Motor neuron (in vitro differentiated cells): ENCODE measurements at places on chromosomes 12 and 14. TPM values are rescaled to one million over a fixed set of nuclear protein-coding genes. Genes with fewer than 3 reads are reported as not detected.

CLEC14A gene
- 0.16 TPM in 1 of 2 replicates, not detected in the other for total RNA-seq

ALDH2 gene
- total RNA-seq: 24.3 and 27.2 TPM in 2 replicates

LYZ gene
- 0.93 TPM in 1 of 2 replicates, not detected in the other for total RNA-seq

DPY19L2 gene
- total RNA-seq: 22.8 and 27.1 TPM in 2 replicates

DNA sequence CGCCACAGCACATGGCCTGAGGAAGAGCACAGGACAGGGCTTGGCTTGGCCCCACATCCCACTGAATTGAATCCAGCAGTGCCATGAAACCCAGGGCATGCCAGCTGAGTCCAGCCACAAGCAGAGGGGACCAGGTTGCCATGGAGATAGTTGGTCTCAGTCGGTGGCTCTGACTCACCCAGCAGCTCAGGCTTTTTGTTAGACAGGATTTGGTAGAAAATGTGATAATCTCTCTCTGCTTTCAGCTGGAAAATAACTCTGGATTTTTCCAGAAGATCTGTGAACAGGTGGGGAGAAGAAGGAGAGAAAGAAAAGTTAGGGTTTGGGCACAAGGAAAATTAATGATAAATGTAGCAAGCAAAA lies 4.8 kb downstream of the MYH7 start:
- ATAC-seq: no peak

GRCh38 chr12:96078231-96079135 lies 43.1 kb upstream of the LTA4H start:
- ATAC-seq: no peak

GZMH gene
- not detected in 2 replicates for total RNA-seq

GRCh38 chr12:53899230-53899629 lies 39.4 kb upstream of the HOXC13 start:
- no peak for ATAC-seq
